Activated gamma-delta T cell treated with Interleukin-2 at 50 U/mL for 16 hours (primary cell): ENCODE measurements at places on chromosomes 2 and 18.

GRCh38 chr2:56107502-56108220 is 76.1 kb upstream of the CCDC85A start:
- DNase-seq: no peak

- no peak for DNase-seq
These were observed 13.8 kb downstream of the HS1BP3 start for GRCh38 chr2:20637147-20637546.

- no peak for DNase-seq
These were observed 585.7 kb upstream of the GCFC2 start for GRCh38 chr2:76296438-76296837.

GRCh38 chr2:237466211-237466610 is 20.8 kb upstream of the MLPH start:
- DNase-seq: no peak

DNA sequence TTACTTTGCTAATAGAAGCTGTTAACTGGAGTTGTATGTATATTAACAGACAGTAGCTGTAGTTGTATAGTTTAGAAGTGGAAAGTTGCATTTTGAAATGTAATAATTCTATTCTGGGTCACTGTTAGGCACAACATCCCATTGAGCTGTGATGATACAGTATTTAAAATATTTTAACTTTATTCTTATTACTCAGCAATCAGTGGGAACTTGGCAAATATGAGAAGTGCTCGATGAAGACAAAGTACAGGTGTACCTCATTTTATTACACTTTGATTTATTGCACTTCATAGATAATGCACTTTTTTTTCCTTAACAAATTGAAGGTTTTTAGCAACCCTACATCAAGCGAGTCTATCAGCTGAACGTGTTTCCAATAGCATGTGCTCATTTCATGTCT is 8.6 kb downstream of the DNAJC10 start:
- DNase-seq: no peak

DNA sequence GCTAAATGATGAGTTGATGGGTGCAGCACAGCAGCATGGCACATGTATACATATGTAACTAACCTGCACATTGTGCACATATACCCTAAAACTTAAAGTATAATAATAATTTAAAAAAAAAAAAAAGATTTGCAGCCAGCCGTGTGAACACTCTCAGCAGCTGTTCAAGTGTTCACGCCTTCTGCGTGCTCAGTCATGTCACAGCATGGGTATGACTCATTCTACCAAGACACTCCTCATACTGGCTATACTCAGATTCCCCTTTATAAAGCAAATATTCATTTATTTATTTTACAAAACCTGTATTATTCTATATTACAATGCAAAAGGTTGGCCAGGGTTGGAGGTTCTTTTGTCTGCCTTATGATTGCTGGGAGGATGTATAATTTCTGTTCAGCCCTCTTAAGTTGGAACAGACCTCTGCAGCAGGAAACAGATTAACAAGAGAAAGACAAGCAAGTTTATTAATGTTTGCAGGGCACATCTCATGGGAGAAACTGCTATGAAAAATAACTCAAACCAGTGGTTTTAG is 1230.6 kb upstream of the CHAC2 start:
- DNase-seq: no peak

GRCh38 chr2:12251749-12252148 is 465.0 kb upstream of the TRIB2 start:
- DNase-seq: no peak

GRCh38 chr2:225052703-225053102 is 10.4 kb upstream of the DOCK10 start:
- peak; percentile 17 for DNase-seq

DNA sequence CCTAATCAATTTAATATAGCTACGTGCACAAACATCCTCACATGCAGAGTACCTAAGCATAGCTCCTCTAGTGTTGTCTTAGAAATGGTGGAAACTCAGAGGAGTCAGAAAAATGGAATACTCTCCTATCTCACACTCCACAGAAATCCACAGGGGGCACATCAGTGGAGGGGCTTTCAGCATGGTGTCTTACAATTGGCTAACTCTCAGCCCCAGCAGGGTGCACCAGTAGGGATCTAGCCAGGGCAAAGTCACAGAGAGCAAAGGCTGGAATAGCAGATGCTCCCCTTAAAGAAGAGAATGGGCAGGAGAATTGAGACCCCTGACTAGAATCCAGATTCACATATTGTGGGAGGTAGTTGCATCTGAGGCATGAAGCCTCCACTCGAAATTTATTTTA is 135.7 kb downstream of the MAIP1 start:
- DNase-seq: no peak

- no peak for DNase-seq
These were observed 1284.2 kb upstream of the PIK3C3 start for GRCh38 chr18:40670668-40671375.

DNA sequence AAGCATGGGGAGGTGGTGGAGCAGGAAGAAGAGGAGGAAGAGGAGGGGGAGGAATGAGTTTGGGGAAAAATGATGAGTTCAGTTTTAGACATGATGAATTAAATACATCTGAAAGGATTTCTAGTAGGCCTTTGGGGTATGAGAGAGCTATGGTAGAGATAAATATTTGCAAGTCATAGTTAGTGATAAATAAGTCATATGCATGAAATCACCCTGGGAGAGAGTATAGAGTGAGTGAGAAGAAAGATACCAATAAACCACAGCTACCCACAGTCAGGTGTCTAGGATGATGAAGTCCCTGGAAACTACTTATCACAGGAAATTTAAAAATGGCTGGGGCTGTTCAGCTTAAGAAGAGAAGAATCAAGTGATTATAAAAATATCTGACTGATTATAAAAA is 240.5 kb downstream of the RDH14 start:
- DNase-seq: no peak

DNA sequence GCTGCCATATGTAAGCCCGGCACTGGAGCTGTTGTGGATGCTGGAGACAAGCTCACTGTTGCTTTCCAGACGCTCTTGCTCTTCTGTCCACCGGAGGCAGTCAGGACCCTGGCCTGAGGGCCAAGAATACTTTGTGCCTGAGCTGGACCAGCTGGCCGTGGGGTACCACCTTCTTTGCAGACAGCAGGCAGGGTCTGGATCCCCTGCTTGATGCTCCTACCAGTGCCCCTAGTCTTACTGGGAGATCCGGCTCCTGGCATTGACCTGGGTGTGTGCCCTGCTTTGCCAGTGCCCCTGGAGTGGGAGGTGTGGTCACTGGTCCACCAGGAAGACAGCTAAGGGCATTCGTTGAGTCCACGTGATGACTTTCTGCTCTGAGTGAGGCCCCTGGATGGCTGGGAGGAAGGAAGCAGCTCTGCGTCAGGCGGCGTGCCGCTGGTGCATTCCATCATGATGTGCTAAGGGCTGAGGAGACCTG is 59.3 kb downstream of the LRRFIP1 start:
- no peak for DNase-seq

- DNase-seq: no peak
These were observed 898.4 kb upstream of the CELF4 start for GRCh38 chr18:38464024-38464423.

- no peak for DNase-seq
These were observed 13.5 kb upstream of the CNOT11 start for GRCh38 chr2:101238930-101239759.

- DNase-seq: no peak
These were observed 220.4 kb upstream of the TFPI start for GRCh38 chr2:187774551-187775071.

GRCh38 chr2:9961013-9961412 is 9.5 kb downstream of the GRHL1 start:
- no peak for DNase-seq

GRCh38 chr2:207929923-207930322 is 95.4 kb downstream of the PLEKHM3 start:
- DNase-seq: no peak

GRCh38 chr2:70708376-70709199 is 59.4 kb downstream of the ADD2 start:
- DNase-seq: no peak

GRCh38 chr2:37619959-37620300 is 51.5 kb downstream of the CDC42EP3 start:
- DNase-seq: no peak

DNA sequence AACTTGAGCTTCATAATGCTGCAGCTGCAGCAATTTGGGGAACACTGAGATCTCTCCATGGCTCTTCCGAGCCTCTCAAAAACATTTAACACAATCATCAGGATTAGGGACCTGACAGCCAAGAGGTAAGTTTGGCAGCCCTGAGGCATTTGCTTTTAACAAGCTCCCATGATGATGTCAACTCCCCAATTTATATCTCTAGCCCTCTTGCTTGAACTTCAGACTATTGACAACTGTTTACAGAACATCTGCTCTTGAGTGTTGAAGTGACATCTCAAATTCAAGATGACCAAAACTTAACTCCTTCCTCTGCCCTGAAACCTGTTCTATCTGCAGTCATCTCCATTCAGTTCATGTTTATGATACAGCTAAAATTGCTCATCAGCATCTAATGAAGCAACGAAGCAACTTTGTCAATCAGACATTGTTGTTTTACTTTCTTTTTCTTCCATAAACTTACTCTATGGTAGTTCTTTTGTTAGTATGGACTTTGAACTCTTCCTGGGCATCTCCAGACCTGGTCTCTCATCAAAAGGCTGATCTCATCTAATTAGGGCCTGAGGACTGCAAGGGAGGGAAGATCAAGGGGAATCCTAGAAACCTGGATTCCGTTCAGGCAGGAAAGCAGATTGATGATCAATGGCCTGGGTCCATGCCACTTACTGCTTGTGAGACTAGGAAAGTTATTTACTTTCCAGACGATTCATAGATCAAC is 48.1 kb downstream of the SEMA4F start:
- no peak for DNase-seq

- DNase-seq: no peak
These were observed 35.0 kb upstream of the AGAP1 start for GRCh38 chr2:235458839-235459273.

GRCh38 chr2:241760301-241760771 is 16.3 kb upstream of the GAL3ST2 start:
- DNase-seq: no peak

- no peak for DNase-seq
These were observed 858.5 kb upstream of the PIK3C3 start for GRCh38 chr18:41096504-41096903.

- DNase-seq: no peak
These were observed 168.8 kb downstream of the SEPTIN10 start for GRCh38 chr2:109444916-109445315.

DNA sequence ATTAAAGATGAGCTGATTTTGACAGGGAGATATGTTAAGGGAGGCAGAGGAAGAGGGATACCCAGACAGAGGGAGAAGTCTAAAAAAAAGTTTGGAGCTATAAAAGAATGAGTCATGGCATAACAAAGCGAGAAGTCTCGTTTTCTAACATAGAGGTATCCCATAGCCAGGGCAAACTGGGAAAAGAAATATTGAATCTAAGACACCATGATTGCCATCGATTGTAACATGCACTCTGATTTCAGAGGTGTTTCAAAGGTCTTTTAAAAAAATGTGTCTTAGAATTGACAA is 110.7 kb downstream of the MDH1 start:
- no peak for DNase-seq

DNA sequence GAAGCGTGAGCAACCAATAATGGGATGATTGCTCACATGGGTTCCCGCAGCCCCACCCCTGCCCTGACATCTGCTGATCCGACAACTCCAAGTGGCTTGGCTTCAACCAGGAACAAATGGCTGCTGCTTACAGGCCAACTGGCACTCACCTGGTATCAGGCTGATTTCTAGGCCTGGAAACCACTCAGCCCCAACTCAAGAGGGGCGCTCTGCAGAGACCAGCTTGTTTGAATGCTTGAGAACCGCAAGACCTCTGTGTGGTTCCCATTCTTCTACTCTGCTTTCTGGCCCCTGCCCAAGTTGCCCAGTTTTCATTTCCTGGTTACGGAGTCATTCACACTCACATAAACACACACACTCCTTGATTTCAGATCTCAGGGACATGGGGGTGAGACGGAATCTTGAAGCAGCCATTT is 52.0 kb downstream of the TNP1 start:
- no peak for DNase-seq

DNA sequence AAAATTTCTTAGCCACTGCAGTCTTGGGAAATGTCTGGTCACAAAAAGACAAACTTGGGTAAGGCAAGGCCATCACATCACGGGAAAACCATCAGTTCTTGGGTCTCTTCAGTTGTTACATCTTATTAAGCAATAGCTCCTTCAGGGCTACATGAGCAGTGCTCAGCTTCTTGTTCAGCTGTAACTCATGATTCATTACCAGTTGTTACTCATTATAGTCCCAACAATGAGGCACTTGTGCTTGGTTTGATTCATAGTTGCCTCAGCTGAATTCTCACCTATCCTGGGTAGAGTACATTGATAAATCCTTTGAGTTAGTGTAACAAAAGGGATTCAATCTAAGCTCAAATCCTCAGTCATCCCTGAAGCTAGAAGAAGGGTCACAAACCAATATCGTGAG is 102.4 kb upstream of the DCC start:
- no peak for DNase-seq

- DNase-seq: no peak
These were observed 37.4 kb downstream of the ACTR2 start for GRCh38 chr2:65264821-65265670.

- no peak for DNase-seq
These were observed 20.7 kb upstream of the NT5DC4 start for GRCh38 chr2:112699984-112700667.

DNA sequence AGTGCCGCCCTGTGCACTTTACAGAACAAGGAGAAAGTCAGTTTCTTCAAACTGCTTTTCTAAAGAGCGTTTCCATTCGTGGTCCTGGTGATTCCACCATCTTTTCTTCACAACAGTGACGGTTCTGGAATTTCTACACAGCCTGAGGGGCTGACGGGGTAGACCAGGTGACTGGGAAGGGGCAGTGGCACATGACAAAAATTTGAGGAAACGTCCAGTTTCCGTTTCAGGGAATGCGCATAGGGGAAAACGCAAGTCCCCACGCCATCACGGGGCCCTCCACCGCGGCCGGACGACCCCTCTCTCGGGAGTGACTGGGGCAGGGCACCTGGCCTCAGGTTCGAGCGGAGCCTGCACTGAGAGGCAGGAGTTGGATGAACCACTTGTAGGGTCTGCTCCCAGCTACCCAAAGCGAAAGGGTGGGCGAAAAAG is 980 bp upstream of the SPTBN1 start:
- no peak for DNase-seq

DNA sequence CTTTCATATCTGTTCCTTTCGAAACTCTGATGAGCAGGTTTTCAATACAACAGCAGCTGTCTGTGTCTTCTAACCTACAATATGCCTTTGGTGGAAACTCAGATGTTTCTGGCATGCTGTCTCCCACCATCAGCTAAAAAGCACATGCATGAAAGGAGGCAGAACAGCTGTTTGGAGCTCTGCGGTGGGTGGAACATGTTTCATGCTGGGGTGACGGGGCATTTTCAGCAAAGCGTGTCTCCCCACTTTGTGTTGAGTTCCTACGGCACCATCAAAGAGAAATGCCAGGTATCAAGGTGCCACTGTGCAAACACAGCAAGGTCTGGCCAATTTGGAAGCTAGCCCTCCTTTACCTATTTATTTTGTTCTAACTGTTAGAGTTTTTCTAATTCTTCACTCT is 290.1 kb downstream of the CLIP4 start:
- DNase-seq: no peak

- no peak for DNase-seq
These were observed 35.3 kb downstream of the BCL2 start for GRCh38 chr18:63284173-63284799.
